MM.1S (cell line): ENCODE measurements at places on chromosomes 11 and 22.

- H3K4me3 ChIP-seq: no peak overlapping the region
- no peak overlapping the region for H3K27ac ChIP-seq
- H3K27me3 ChIP-seq: no peaks in the 10 kb centered on the region
- DNase-seq: no peak
- H3K36me3 ChIP-seq: no peaks in the 10 kb centered on the region
- no peaks in the 10 kb centered on the region for H3K4me1 ChIP-seq
These were observed 536.3 kb downstream of the INSC start for GRCh38 chr11:15651033-15651432.

- DNase-seq: no peak
- no peak overlapping the region for H3K4me3 ChIP-seq
- H3K27ac ChIP-seq: no peak overlapping the region
- no peaks in the 10 kb centered on the region for H3K36me3 ChIP-seq
These were observed 463.3 kb downstream of the BRD1 start for GRCh38 chr22:49364398-49364797.

GRCh38 chr11:2089536-2090165 lies 49.5 kb downstream of the IGF2 start:
- DNase-seq: peak; percentile 10
- peaks cover 95% of the 10 kb centered on the region for H3K27me3 ChIP-seq
- H3K27ac ChIP-seq: no peak overlapping the region
- H3K36me3 ChIP-seq: no peaks in the 10 kb centered on the region
- H3K4me3 ChIP-seq: no peak overlapping the region
- no peaks in the 10 kb centered on the region for H3K4me1 ChIP-seq

DNA sequence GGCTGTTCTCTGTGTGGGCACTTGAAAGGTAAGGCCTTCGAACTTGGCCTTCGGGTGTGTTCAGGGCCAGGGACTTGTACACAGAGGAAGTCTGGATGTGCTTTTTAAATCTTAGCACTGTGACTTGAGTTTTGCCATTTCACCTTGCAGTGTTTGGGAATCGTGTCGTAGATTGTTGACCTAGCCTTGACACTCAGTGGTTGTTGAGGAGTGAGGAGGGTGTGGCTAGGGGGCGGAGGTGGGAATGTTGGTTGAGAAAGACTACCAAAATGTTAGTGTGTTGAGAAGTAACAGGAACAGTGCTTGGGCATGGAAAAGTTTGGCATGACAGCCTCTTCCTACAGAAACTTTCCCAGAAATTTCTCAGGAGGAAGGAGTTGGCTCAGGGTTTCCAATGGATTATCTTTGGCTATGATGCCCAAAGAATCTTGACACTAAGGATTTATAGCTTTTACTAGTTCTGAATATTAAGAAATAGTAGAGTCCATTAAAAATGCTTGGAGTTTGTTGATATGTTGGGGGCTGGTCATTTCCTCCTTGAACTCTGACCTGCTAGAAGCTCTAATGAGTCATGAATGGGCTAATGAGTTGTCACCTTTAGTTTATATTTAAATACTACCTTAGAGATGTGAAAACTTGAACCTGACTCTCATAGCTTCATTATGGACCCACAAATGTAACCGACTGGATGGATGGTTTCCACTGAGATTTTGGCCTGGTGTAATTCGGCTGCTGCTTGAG lies 40.6 kb downstream of the BARX2 start:
- H3K4me1 ChIP-seq: peaks cover 52% of the 10 kb centered on the region
- peak overlapping the region; percentile 100 for H3K27ac ChIP-seq
- H3K36me3 ChIP-seq: peaks cover under 1% of the 10 kb centered on the region; the same call in 1 of the 2 replicates
- no peaks in the 10 kb centered on the region for H3K27me3 ChIP-seq

GRCh38 chr11:121464352-121464946 lies 11.7 kb upstream of the SORL1-AS1 start:
- DNase-seq: no peak
- no peaks in the 10 kb centered on the region for H3K4me1 ChIP-seq
- no peaks in the 10 kb centered on the region for H3K27me3 ChIP-seq
- no peaks in the 10 kb centered on the region for H3K36me3 ChIP-seq

GRCh38 chr11:113862435-113862834 lies 12.9 kb downstream of the USP28 start:
- H3K36me3 ChIP-seq: peaks cover 2% of the 10 kb centered on the region; the same call in 1 of the 2 replicates
- no peak overlapping the region for H3K27ac ChIP-seq
- H3K27me3 ChIP-seq: no peaks in the 10 kb centered on the region
- DNase-seq: no peak
- no peak overlapping the region for H3K4me3 ChIP-seq

- no peak for DNase-seq
- no peaks in the 10 kb centered on the region for H3K27me3 ChIP-seq
- H3K27ac ChIP-seq: no peak overlapping the region
- H3K4me1 ChIP-seq: peaks cover 9% of the 10 kb centered on the region; the same call in 1 of the 2 replicates
These were observed 25.4 kb downstream of the TRIM44 start for GRCh38 chr11:35688023-35688422.

GRCh38 chr11:133029107-133029506 lies 503.2 kb downstream of the OPCML start:
- DNase-seq: no peak
- H3K4me3 ChIP-seq: no peak overlapping the region
- H3K4me1 ChIP-seq: no peaks in the 10 kb centered on the region
- no peaks in the 10 kb centered on the region for H3K36me3 ChIP-seq
- H3K27me3 ChIP-seq: no peaks in the 10 kb centered on the region

- no peak for DNase-seq
- H3K27ac ChIP-seq: no peak overlapping the region
- H3K4me1 ChIP-seq: no peaks in the 10 kb centered on the region
- H3K36me3 ChIP-seq: no peaks in the 10 kb centered on the region
These were observed 65.2 kb upstream of the MTMR2 start for GRCh38 chr11:95989076-95989605.

- no peaks in the 10 kb centered on the region for H3K27me3 ChIP-seq
- H3K4me3 ChIP-seq: no peak overlapping the region
- H3K4me1 ChIP-seq: no peaks in the 10 kb centered on the region
- H3K36me3 ChIP-seq: no peaks in the 10 kb centered on the region
- no peak for DNase-seq
These were observed 27.8 kb upstream of the DEPDC7 start for GRCh38 chr11:32987851-32988250.

DNA sequence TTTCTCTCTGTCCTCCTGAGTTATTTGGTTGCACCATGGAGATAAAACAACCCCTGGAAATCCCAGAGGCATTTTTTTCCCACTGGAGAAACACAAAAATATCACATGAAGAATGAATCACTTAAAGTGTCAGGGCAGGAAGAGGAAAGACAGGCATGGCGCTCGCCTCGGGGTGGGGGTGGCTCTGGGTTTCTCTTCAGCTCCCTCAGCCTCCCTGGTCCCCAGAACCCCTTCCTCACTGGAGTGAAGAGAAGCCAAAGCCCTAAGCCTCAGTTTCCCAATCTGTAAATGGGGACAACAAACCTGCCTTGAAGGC lies 938 bp downstream of the SHISAL1 start:
- H3K27me3 ChIP-seq: peaks cover 96% of the 10 kb centered on the region
- H3K27ac ChIP-seq: no peak overlapping the region
- no peak for DNase-seq
- no peak overlapping the region for H3K4me3 ChIP-seq
- H3K36me3 ChIP-seq: no peaks in the 10 kb centered on the region

- H3K36me3 ChIP-seq: no peaks in the 10 kb centered on the region
- H3K27me3 ChIP-seq: no peaks in the 10 kb centered on the region
- H3K27ac ChIP-seq: no peak overlapping the region
These were observed 3.4 kb downstream of the FAM181B start for GRCh38 chr11:82730286-82730685.

DNA sequence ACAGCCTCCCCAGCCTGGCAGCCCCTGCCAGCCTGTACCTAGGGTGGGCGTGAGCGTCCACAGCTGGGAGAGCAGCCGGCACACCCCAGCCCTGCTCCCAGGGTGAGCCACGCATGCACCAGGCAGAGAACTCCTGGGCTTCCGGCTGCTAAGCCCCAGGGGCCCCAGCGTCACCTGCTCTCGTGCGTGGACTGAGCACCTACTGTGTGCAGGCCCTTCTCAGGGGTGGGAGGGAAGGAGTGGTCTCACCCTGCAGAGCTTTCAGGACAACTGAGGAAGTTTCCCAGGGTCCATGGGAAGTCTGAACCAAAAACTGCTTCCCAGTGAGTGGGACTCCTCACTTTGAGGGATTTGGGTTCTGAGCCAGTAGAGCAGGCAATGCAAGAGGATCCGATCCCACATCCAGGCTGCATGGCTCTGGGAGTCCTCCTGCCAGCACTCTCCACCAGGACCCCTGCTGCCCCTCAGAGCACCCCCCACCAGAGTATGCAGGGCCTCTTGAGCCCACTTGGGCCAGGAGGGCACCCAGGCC lies 47.1 kb upstream of the PRODH start:
- no peak overlapping the region for H3K27ac ChIP-seq
- no peak overlapping the region for H3K4me3 ChIP-seq
- no peaks in the 10 kb centered on the region for H3K4me1 ChIP-seq
- H3K27me3 ChIP-seq: 0 out of 2 replicates have a peak, but pooled peaks cover 4% of the 10 kb centered on the region

- no peak overlapping the region for H3K27ac ChIP-seq
- no peaks in the 10 kb centered on the region for H3K4me1 ChIP-seq
- no peak overlapping the region for H3K4me3 ChIP-seq
- DNase-seq: no peak
- H3K27me3 ChIP-seq: no peaks in the 10 kb centered on the region
These were observed 16.2 kb upstream of the CTTN start for GRCh38 chr11:70381872-70382861.

DNA sequence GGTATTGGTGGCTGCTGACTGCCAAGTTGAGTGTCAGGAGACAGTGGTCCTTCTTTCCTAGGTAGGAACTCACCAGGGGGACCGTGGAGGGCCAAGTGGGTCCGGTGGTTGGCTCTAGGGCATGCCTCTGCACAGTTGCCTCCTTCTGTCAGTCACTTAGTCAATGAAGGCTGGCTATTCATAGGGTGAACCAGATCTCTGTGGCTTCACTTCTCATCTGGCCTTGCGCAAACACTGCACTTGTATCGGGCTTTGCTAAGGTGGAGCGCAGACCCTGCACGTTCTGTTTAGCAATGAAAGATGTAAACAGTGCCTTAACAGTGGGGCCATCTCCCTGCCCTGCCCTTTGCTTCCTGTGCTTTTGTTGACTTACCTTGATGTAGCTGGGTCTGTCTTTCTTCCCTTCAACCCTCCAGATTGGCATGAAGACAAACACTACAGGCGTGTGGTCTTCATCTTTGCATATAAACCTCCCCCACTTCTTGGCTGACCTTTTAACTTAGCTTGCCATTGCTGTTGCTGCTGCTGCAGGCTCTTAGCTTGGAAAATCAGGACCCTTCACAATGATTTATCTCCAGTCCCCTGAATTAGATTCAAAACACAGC lies 6.7 kb upstream of the SORL1-AS1 start:
- H3K4me1 ChIP-seq: no peaks in the 10 kb centered on the region
- no peaks in the 10 kb centered on the region for H3K27me3 ChIP-seq
- no peak overlapping the region for H3K27ac ChIP-seq
- no peaks in the 10 kb centered on the region for H3K36me3 ChIP-seq

DNA sequence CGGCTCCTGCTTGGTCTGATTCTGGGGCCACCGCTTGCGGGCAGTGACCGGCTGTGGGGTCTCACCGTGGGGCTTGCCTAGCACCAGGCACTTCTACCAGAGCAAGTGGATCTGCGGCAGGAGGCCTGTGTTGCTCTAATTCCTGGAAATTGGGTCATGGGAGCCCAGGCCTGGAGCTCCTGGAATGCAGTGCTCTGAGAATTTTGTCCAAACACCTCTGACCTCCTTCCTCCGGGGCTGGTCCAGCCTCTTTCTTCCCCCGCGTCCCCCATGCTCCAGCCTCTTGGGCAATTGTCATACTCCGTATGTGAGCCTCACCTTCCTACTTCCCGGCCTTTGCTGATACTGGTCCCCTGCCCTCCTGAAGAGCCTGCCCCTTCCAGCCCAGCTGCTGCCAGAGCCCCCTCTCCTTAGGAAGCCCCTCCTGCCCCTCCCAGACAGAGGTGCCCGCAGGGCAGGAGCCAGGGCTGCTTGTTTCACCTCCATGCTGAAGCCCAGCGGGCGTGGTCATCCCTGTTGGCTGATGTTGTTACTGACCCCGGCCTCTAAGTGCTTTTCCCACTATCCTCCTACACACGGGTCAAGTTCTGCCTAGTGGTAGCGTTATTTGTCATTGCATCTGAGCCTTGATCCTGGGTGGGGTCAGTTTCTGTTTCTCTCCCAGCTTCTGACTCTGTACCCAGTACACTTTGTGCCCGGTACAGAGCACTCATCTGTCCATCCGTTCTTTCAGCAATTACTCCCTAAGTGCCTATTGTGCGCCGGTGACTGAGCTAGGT lies 9.6 kb downstream of the MGAT3 start:
- H3K27ac ChIP-seq: peak overlapping the region; percentile 77; the same call in 1 of the 2 replicates
- no peaks in the 10 kb centered on the region for H3K36me3 ChIP-seq
- peak overlapping the region; percentile 54 for H3K4me3 ChIP-seq
- no peaks in the 10 kb centered on the region for H3K27me3 ChIP-seq
- peaks cover 47% of the 10 kb centered on the region for H3K4me1 ChIP-seq
